Kidney capillary endothelial cell (primary cell): ENCODE measurements at places on chromosomes 3 and 15.
A peak's percentile ranks its signal among the peaks of the same experiment; 100 is the strongest.

DNA sequence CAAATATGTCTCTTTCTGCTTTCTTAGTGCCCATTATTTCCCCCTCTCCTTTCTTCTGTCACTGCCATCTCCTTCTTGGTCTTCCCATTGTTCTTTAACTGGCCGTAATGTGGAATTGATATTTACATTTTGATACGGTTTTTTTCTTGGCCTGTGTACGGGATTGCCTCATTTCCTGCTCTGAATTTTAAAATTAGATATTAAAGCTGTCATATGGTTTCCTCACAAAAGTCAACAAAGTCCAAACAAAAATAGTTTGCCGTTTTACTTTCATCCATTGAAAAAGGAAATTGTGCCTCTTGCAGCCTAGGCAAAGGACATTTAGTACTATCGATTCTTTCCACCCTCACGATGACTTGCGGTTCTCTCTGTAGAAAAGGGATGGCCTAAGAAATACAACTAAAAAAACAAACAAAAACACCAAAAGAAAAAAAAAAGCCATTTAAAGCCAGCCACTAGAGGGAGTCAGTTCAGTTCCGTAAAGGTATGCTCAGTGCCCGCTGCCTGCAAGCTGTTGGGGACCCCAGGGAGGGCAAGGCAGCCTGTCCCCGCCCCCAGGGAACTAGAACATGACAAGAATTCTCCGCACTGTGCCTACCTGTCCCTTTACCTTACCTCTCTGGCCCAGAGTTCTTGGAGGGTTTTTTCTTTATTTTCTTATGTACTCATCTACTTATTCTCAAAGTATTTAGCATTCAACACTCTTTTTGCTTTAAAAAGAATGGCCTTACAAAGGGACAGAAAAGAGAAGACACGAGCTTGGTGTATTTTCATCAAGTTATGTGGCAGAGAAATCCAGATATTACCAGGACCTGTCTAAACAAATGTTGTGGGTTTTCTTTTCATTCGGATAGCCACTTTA, 30.0 kb upstream of the NR2E3 start:
- DNase-seq: peak; percentile 78

DNA sequence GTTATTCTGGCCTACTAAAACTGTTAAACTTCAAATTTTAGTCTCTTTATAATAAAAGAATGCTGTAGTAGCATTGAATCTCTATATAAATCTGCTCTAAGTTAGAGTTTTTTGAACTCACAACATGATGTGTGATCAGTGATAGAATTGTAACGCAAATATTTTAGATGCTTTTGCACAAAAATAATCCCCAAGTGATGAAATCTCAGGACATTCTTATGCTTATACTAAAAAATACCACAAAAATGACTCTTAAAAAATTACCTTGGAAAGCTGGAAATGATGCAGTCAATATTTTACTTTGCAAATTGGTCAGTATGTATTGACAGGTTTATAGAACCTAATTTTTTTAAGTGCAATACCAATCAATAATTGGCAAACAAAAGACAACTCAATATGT, 375.3 kb downstream of the TBC1D5 start:
- no peak for DNase-seq

DNA sequence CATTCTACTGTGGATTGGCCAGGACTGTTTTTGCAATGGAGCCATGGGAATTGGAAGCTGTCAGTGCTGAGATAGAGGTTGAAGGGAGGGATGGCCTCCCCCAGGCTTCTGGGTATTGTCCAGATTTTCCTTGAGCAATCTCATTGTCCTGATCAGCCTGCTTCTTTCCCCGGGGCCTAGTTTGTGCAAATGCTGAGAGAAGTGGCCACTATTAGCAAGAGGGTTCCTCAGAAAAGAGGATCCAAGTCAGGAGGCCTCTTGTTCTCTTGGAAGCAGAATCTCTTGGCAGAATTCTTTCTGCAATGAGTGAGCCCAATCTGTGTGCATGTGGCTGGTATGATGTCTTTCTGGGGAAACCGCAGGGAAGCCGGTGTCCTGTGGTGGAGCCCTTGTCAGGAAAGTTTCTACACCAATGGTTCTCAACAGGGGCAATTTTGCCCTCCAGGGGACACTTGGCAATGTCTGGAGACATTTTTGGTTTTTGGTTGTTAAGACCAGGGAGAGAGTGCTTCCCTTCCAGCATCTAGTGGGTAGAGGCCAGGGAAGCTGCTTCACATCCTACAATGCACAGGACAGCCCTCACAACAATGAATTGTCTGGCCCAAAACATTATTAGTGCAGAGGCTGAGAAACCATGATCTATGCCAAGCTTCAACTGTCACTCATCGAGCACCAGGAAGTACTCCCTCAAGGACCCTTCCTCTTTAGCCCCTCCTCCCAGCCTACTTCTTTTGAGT, 2.0 kb downstream of the LIPC start:
- DNase-seq: no peak

- DNase-seq: no peak
These were observed 268.6 kb upstream of the SLITRK3 start for GRCh38 chr3:165464736-165465135.

DNA sequence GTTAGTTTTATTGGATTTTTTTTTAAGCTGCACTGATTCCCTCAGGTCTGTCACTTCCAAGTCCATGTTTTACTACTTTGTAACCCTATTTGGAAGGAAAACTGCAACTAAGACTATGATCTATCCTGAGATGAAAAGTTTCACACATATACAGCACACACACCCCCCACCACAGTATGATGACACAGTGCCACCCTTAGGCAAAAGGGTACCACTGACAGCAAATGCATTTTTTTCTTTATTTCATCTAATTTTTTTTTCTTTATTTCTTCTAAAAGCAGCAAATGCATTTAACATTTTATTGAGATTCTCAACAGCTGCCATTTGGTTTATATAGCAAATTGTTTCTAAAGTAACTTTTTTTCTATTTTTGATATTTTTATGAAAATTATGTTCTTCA, 21.2 kb downstream of the NGRN start:
- DNase-seq: peak; percentile 38

- DNase-seq: no peak
These were observed 792 bp downstream of the TPRA1 start for GRCh38 chr3:127589600-127590281.

DNA sequence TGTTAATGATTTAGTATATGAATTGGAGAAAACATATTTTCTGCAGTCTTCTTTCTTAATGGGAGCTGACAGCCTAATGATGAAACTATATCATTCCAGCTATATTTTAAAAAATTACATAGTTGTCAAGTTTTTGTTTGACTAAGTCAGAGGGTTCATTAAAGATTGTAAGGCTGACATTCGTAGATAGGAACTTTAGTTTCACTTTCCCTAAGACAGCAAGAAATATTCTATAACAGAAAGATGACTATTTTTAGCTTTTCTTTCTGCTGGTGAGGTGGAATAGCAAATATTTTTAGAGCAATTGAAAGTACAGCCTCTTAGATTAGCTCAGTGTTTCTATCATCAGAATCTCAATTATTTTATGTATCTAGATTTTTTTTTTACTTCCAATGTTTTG, 60.2 kb downstream of the PIAS1 start:
- no peak for DNase-seq

DNA sequence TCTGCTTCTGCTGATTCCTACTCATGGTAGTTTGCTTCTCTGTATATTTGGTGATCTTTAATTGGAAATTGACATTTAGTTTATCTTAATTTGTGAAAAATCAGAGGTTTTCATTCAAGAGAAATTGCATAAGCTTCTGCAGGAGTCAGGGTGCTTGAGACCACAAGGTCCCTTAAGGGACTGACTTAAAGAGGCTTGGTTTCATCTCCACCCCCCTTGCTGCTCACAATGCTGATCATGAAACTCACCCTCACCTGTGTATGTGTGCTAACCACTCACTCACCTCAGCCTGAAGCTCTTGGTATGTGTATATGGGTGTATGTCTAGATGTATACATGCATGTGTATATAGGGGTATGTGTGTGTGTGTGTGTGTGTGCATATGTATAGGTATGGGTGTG, 11.4 kb downstream of the PGPEP1L start:
- no peak for DNase-seq

DNA sequence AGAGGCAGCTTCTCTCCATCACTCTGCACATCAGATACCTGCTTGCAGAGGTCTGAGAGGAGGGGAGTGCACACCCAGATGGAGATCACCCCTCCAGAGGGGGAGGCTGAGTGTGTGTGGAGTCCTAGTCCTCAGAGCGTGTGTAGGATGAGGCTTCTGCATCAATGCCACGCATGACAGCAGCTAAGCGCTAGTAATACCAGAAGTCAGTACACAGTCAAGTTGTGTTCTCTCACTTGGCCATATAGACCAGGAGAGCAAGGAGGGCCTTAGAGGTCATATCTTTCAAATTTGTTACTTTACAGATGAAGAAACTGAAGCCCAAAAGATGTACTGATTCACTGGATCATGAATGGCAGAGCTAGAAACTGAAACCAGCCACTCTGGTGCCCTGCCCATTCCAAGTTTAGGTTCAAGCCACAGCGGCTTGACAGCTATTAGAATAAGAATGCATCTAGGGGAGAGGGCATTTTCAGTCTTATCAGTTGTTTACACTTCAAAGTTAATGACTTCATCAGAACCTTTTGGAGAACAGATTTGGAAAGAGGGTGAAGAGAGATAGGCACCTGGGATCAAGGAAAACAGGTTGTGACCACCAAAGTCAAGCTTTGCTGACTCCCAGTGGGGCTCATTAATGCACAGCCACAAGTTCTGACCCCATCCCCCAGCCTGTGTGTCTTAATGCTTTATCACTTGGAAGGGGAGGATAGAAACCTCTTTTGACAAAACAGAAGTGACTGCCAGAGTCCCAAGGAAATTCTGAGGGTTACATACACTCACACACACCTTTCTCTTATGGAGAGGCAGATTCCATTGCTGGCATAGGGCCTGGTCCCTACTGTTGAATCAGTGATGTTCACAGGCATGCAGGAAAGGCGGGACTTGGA, 310.3 kb downstream of the CHST2 start:
- no peak for DNase-seq

GRCh38 chr3:63565220-63565619, 87.3 kb upstream of the SNTN start:
- no peak for DNase-seq

DNA sequence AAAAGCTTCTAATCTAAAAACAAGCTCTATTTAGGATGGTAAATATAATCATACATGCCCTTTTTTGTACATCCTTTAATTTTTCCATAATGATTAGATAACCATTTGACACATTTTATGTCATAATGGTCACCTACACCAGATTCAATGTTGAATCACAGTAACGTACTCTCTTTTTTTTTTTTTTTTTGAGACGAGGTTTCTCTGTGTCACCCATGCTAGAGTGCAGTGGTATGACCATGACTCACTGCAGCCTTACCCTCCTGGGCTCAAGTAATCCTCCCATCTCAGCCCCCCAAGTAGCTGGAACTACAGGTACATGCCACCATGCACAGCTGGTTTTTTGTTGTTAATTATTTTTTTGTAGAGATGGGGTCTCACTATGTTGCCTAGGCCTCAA, 49.2 kb downstream of the PROS1 start:
- no peak for DNase-seq

DNA sequence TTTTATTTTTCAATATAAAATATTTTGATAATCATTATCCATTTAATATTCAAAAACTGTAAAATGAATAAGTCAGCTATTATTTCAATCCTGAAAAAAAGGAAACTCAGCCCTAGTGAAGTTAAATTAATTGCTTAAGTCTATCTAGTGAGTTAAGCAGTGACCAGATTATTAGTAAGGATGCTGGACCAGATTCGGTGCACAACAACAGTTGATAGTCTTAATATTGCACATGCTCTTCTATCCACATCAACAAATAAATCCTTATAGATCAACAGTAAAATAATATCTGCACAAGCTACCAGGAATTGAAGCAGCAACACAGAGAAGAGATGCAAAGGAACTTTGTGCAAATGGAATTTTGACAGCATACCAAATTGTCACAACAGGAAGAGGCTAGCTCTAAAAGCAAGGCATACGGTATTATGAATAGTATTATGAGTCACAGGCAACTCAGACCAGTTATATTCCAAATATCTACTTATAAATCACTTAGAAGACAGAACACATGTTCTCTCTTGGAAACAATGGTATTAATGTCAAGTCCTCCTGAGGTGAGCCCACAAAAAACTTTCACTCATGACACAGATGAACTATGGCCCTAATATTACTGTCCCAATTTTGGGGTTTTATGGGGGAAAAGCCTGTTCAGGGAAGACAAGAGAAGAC, 24.9 kb downstream of the VPS13C start:
- DNase-seq: peak; percentile 86

GRCh38 chr15:42092398-42093318, 1.7 kb downstream of the PLA2G4D start:
- no peak for DNase-seq

DNA sequence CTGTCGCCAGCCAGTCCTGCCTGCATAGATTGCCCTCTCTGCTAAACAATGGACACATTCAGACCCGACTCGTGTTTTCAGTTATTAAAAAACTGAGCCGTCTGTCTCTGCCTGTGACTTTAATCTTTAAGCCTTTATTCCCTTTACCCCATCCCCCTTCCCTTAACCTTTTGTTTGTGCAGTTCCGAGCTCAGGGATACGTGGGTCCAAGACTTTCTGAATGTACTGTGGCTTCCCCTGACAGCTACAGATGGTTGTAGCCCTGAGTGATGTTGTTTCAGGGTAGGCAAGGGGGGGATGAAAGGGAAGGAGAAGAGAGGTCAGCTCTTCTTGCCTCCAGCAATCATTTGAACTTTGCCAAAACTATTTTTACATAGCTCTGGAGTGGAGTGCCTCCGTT, 44.6 kb downstream of the EEFSEC start:
- no peak for DNase-seq

- peak; percentile 64 for DNase-seq
These were observed 92.9 kb downstream of the MCTP2 start for GRCh38 chr15:94324117-94324826.

DNA sequence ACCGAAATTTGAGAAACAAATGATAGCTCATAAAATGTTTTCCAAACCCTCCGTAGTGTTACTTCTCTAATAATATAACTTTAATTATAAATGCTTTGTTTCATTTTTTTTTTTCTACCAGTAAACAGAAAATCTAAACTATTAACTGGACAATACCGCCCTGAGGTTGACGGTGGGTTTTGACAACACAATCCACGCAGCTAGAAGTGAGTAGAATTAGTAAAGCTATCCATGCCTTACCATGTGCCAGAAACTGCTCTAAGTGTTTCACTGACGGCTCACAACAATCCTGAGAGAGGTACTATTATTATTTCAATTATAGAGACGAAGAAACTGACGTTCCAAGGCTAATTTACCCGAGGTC, 410 bp downstream of the NDUFAF1 start:
- DNase-seq: no peak

- DNase-seq: peak; percentile 40
These were observed 78.0 kb downstream of the MYO1E start for GRCh38 chr15:59294574-59295260.

DNA sequence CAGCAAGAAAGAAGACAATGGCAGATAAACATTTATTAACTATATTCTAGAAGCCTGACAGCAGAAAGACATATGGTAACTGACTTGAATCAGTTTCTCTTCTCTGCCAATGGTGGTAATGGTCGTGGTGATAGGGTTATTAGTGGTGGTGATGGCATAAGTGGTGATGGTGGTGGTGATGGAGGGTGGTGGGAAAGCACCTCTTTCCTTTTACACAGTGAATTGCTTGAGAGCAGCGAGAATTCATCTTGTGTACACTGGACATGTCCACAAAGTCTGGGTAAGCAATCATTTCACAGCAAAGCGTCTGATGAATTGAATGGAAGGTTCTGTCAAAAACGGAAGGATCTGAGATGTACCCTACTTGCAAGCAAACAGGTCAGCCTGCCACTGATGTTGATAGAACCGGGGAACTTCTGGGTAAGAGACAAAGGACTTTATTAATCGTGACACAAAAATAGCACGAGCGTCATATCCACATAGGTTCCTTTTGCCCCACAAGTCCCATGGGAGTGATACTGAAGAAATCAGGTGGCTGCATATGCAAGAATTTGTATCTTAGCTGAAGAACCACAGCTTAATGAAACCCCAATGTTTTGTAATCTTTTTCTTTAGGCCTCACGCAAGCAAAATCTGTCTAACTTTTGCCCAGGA, 23.5 kb upstream of the TBC1D5 start:
- no peak for DNase-seq
